ENCODE measurements at places on chromosomes 4 and X.

DNA sequence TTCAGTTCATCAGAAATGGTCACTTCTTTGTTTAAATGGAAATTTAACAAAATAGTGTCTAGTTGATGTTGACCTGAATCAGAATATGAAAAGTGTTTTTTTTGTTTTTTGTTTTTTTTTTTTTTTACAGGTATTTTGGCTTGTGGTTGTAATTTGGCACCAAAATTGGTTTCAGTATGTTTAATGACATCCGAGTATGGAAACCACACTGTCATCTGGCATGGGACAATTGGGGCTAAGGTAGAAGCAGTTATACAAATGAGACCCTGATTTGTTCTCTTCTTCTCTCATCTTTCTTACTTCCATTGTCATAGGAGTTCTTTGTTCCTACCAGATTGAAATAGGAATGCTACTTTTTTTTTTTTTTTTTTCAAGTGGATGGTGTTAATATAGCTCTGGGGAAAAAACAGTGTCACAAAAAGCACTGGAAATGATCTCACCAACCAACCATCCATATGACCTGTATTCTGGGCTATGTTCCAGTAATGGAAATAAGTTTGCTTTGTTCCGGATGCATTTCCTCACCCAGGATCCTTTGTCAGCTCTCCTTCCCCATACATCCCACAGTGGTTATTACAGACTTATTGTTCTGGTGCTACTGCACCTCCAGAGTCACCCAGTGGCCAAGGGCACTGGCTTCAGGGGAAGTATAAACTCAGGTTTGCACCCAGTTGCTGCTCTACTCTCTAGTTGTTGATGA lies 95.8 kb downstream of the ATXN3L start:
- no peak for DNase-seq

- no peak for DNase-seq
These were observed 35.5 kb upstream of the PLAC8 start for GRCh38 chr4:83149865-83150652.

DNA sequence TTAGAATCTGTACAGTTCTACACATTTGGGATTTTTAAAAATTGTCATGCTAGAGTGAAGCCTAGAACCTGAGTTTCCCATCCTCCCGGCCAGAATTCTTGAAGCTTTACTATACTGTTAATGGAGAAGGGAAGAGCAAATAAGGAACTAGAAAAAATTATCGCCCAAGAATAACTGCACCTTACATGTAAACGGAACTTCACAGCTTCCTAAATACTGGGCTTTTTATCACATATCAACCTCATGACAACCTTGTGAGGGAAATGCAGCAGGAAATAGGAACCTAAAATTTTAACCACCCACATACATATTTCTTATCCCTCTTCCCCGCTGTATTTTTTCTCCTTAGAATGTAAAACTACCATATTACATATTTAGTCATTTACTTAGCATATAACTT lies 19.3 kb downstream of the ARHGEF9 start:
- no peak for DNase-seq

GRCh38 chr4:171812665-171813525 lies at the start of gene GALNTL6:
Gene GALNTL6 (plus strand): TSS chr4:171813404.
- DNase-seq: peak; percentile 43

- no peak for DNase-seq
These were observed 44.7 kb downstream of the SCD5 start for GRCh38 chr4:82753725-82754410.

GRCh38 chrX:32139476-32139875 lies 1067.6 kb upstream of the FTHL17 start:
- no peak for DNase-seq

DNA sequence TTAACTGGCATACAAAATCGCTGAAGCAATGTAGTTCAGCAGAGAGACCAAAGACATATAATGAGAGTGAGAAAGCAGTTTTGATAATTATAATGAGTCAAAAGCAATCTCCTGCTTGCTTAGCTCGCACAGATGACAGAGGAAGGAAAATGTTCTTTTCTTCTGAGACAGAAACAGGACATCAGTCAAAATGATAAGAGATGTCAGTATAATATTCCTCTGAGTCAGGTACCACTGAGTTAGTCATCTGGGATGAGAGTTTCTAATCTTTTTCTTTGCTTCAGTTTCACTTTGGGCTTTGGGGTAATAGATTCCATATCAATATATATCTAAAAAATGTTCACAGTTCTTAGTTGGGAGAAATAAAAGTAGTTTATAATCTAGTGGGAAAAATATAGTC lies 387.2 kb downstream of the PCDH7 start:
- no peak for DNase-seq

DNA sequence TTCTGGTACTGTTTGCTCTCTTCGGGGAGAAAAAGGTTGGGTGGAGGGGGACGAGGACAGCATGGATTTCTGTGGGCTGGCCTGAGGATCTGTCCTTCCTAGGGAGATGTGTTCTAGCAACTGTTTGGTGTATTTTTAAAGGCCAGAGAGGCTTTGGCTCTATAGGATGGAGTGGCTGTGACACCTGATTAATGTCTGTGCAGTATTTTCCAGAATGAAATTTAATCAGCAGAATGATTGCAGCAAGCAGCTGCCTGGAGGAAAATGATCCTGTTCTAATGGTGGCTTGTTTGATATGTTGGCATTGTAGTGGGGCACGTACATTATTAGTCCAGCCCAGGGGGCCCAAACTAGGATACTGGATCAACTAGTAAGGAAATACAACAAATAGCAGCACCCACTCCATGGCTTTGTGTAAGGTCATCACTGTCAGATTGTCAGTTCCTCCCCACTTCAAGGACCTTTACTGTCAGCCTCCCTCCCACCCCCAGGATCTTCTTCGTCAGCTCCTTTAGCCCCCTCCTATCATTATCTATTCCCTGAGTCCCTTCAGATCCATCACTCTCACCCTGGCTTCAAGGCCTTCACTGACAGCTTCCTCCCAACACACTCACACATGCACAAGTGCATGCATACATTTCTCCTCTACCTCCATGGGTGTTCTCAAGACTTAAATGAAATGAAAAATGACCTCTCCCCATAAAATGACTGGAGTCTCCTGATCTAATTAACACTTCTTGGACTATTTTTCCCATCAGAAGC lies 10.4 kb upstream of the TMEM255A start:
- no peak for DNase-seq

DNA sequence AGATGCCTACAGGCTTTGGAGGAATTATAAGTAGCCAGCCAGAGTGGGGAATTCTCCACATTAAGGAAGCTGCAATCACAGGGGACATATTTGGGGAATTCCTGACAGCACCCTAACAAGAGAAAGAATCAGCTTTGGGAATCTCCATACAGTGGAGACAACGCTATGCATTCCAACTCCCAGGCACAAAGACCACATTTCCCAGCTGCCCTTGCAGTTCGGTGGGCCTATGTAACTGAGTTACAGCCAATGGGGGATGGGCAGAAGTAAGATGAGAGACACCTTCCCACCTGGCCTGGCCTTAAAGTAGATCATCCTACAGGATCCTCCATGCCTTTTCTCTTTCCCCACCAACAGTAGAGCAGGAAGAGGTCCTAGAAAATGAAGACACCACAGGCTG lies 43.4 kb upstream of the CCKAR start:
- DNase-seq: no peak

GRCh38 chrX:130916636-130917422 lies 13.8 kb upstream of the ENOX2 start:
- no peak for DNase-seq

DNA sequence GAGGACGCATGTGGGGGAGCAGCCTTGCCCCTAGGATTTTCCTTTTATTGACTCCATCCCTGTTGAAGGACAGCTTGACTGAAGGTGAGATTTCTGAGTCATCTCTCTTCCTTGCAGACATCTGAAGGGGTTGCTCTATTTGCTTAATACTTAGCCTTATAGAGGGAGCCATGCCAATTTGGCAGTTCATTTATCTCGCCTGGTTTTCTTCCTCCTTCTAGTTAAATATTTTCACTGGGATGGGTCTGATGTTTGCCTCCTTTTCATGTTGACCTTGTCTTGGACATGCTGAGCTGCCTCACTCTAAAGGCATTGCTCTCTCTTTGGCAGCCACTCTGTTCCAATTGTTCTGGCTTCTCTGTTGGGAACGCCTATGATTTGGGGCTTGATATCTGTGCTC lies 151.0 kb upstream of the PSAPL1 start:
- no peak for DNase-seq

DNA sequence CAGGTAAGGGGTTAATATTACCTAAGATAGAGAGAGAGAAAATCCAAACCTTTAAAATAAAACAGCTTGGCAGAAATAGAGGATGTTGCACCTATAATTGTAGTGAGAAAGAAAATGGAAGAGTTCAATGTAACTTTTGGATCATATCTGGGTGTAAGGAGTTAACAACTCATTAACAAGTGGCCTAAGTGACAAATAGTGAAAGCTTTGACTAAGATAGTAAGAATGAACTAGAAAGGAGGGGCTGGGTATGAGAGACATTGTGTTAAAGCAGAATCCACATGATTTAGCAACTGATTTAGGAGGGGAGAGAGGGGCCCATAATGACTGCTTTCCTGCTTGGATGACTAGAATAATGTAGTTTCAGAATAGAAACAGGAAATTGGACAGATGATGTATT lies 761.0 kb downstream of the IL1RAPL1 start:
- no peak for DNase-seq

DNA sequence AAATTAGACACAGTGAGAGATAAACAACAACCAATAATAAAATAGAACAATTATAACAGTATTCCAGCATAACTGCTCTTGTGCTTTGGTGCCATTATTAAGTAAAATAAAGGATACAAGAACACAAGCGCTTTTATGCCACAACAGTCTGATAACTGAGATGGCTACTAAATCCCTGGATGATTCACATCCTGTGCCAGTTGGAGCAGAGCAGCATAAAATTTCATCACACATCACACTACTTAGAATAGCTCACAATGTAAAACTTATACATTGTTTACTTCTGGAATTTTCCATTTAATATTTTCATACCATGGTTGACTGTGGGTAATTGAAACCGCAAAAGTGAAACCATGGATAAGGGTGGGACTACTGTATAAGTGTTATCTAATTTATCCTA lies 399.9 kb upstream of the CNKSR2 start:
- no peak for DNase-seq

GRCh38 chrX:150690126-150690525 lies 3.1 kb upstream of the MTMR1 start:
- peak; percentile 59 for DNase-seq

DNA sequence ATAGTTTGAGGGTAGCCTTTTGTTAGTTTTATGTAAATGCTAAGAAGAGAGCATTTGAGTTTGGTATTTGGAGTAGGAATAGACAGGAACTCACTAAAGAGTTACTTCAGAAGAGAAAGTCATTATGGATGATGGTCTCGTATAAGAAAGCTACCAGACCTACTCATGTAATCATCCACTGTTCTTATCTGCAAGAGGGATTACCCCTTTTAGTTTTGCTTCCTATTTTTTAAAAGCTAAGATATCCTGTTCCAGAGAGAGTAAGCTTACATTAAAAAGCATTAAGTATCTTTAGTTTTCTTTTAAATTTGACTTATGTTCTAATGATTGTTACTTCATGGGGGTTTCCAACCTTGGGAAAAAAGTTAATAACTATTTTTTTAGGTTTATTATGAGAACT lies 12.5 kb upstream of the ART3 start:
- no peak for DNase-seq

All from T1000 (cell line).